HCEC 1CT (cell line): ENCODE measurements at places on chromosomes 16 and 17.
A peak's percentile ranks its signal among the peaks of the same experiment; 100 is the strongest.

GRCh38 chr16:57377080-57377841 lies 5.0 kb downstream of the CX3CL1 start:
- DNase-seq, result no peak

- no peak for DNase-seq
Measured at GRCh38 chr16:46712911-46713310, 23.5 kb downstream of the ORC6 start.

- DNase-seq, result peak; percentile 41
Measured at GRCh38 chr17:59963738-59964481, 630 bp downstream of the RNFT1 start.

DNA sequence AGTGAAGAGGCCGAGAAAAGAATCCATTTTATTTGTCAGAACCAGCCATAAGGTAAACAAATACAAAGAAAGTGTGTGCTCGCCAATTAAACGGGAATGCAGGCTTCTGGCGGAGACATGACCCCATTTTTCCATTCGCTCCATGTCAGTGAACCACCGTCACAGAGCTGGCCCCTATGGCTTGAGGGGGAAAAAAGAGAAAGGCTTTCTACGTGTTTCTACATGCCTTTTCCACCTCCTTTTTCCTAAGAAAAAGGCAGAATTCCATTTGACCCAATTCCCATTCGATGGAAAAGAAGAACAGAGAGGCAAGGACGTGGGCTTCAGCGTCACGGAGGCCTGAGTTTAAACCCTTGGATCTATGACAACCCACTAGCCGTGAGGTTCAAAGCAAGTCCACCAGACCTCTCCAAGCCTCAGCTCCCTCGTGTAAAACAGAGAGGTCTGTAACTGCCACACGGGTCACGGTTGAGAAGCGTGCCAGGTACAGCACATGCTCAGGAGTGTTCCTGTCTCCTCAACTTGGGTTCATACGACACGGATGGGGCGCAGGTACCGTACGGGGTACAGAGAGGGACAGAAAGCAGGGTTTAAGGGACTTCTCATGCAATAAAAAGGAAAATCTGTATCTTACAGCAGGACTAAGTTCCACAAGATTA lies 91.9 kb downstream of the NXN start:
- DNase-seq, result no peak

DNA sequence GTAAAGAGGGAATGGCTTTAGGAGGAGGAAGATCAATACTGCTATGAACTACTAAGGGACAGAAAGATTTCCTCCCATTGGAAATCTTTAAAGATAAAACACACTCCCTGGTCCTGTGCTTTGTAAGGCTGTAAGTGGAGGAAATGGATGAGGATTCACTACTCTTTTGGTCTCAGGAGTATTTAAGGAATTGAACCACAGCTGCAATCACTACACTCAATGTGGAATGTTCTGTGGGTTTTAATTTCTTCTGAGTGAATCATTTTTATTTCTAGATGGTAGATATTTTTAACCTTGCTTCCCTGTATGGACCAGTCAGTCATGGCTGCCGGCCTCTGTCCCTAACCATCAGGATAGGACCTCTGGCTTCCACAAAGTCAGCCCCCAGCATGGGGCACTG lies 65.6 kb downstream of the SDR42E1 start:
- peak; percentile 33 for DNase-seq

DNA sequence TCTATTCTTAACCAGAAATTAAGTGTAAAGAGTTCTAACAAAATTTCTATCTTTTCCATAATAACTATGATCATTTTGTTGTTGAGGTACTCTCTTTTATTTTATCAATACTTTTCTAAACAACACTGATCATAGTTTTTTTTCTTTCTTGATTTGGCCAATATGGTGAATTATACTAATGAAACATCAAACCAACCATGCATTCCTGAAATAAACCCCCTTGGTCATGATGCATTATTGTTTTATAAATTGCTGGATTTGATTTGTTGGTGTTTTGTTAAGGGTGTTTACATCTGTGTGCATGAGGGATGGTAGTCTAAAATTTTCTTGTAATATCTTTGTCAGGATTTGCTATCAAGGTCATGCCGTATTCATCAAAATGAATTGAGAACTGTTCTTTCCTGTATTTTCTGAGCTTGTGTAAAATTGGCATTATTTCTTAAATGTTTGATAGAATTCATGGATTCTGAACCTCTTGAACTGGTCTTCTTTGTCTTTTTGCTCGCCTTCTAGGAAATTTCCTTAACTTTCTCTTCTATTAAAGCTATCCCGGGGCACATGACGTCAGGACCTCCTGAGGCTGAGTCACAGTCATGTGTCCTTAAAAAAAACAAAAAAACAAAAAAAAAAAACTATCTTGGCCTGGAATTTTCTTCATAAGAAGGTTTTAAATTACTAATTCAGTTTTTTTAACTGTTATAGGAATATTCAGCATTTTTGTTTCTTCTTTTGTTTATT lies 3.9 kb upstream of the TRIM25 start:
- peak; percentile 44 for DNase-seq

DNA sequence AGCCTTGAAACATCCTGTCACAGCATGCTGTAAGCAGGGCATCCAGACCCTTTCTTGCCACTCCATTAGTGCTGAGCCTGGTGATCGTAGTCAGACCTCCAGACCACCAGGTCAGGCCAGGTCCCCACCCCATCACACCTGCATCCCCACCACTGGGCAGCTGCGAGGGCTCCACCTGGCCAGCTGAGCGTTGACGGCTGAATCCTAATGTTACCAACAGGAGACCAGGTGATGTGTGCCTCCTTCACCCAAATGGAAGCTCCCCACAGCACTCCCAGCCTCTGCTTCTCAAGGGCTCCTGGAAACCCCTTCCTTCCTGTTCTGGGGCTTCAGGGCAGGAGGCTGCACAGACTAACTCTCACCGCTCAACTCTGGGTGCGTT lies 189.4 kb downstream of the C16orf95 start:
- no peak for DNase-seq

DNA sequence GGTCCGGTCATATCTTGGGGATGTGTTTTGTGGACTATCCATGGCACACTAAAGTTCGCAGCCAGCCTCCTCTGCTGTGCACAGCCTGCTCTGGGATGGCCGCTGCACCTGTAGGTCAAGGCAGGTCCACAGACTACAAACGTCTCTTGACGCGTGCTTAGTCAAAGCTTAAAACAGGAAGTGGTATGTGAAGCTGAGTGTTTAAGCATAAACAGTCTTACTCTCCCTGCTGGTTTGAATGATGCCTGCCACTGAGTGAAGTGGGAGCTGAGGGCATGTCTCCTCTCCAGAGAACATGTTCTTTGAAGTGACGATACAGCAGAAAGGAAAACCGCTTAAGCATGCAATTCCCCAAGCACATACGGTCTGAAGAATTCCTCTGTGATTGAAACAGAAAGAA lies 365.6 kb downstream of the SLC39A11 start:
- DNase-seq, result peak; percentile 31

DNA sequence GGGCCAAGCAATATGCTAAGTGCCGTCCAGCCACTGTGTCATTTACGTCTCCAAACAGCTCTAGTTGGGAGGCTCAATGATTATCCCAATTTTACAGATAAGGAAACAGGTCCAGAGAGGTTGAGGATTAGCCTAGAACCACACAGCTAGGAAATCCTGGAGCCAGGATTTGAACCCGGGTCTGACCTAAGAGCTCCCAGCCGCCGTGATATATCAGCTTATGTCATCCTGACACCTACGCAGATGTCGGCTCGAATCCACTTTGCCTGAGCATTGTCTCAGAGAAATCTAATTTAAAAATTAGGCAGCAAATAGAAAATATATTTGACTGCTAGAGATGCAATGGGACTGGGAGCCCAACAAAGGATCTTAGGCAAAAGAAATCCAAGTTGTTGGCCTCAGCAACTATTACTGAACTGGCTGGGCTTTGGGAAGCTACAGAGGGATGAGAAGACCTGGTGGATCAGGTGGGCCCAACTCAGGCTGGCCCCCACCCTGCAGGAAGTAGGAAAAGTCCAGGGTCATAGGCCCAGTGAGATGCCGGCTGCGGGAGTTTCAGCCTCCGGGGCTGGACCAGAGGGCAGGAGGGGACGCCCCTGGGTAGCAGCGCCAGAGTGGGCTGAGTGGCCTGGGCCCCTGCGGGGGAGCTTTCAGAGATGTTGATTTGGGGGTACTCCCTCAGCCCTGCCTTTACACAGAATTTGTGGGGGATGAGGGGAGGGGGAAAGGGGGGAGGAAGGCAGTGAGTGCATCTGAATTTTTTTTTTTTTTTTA lies 35.1 kb upstream of the IL21R start:
- no peak for DNase-seq

- no peak for DNase-seq
Measured at GRCh38 chr17:47239619-47239966, 14.0 kb upstream of the ITGB3 start.
